CD4-positive, alpha-beta T cell (primary cell): ENCODE measurements at places on chromosomes 2 and 18.

DNA sequence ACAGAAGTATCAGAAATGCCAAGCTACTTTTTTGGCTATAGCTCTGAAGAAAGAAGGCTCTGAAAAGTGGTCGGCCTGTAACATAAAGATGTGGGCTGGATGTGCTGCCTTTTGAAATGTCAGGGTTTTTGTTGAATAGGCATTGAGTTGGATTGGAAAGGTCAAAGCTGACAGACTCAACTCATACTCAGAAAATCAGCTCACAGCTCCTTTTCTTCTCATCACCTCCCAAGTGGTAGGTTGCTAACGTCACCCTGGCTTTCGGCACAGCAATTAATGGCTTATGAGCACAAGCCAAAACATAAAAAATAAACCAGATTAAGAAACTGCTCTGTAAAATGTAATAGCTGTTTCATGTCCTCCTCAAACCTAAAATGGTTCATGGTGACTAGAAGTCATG is 68.3 kb downstream of the KCNF1 start:
- no peak for DNase-seq

DNA sequence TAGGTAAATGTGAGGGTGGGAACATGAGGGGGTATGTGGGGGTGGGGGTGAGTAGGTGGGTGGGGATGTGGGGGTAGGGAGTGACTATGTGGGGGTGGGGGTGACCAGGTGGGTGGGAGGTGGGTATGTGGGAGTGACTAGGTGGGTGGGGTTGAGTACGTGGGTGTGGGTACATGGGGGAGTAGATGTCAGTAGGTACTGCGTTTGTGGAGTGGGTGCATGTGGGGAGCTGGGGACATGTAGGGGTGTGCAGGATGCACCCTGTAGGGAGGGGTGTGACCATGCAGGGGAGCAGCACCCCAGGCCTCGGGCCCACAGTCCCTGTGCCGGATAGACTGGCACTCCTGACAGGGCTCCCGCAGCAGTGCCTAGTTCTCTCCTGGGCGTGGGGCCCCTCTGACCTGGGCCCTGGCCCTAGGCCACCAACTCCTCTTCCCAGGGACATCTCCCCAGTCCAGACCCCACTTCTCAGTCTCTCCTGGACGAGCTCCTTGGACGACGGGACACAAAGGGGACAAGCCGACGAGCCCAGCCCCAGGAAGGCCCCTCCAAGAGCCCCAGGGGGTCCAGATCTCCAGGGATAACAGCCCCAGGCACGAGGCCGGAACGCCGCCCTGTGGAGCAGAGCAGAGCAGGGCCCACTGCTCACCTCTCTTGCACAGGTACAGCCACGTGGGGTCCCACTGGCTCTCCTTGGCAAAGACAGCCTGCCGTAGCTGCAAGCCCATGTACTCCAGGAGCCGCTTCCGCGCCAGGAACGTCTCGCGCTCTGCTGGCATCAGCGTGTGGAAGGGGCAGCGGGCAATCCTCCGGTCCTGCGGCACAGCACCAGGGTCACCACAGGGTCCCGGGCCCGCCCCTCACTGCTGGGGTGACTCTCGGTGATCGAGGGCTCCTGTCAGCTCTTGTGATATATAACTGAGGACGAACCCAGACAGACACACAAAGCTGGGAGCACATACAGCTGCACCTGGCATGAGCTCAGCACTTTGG is 58.2 kb downstream of the ANKMY1 start:
- DNase-seq = no peak

GRCh38 chr2:199364153-199364552 is 93.6 kb downstream of the SATB2 start:
- no peak for DNase-seq

GRCh38 chr2:190625691-190626090 is 23.2 kb upstream of the NAB1 start:
- no peak for DNase-seq

DNA sequence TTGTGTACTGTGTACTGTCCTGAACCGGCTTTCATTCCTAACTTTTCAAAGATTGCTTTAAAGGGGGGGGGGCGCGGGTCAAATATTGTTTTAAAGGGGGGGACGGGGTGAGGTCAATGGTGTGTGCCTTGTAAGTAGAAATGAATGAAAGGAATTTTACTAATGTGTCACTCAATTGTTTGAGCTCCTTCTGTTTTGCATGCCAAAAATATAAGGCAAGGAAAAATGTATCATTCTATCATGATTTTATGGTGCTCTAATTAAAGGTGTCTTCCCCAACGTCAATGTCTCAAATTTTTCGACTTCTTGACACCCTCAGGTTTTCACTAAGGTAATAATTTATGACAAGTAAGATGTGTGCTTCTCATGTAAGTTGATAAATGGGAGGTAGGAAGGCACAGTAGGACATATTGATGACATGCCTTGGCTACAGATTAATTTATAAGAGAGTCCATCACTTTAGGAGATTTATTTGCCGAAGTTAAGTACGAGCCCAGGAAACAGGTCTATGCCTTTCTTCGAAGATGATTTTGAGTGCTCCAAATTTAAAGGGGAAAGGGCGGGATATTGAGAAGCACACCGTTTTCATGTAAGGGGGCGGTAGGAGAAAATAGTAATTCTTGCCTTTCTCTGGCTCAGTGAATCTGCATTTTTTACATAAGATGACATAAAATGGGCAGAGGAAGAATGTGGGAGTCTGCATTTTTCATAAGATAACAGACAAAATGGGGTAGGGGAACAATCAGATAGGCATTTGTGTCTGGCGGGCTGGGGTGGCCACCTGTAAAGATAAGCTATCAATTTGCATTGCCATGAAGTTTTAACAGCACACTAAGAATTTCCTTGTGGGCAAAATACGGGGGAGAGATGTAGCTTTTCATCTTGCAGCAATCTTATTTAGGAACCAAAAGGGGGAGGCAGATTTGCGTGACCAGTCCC is 1.2 kb upstream of the TRAPPC8 start:
- no peak for DNase-seq

GRCh38 chr2:232655392-232655791 is 22.0 kb downstream of the EFHD1 start:
- DNase-seq = no peak

GRCh38 chr2:11314487-11314886 is 29.9 kb downstream of the ROCK2 start:
- DNase-seq = no peak

DNA sequence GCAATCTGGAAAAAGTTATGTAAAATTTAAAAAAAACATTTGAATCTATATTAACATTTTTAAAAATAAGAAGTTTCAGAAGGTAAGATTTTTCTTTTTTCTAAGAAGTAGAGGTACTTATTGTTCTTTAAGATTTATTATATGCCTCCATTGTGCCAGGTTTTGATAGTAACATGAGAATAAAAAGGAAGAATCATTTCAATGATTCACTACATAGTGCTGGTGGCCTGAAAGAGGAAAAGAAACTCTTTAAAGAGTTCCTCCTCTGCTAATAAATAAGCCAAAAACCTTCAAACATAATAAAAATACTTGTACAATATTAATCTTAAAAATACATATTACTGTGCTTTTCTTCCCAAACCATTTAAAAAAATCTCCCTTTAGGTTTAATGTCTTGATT is 69.0 kb downstream of the ANKRD44 start:
- no peak for DNase-seq

GRCh38 chr2:3631161-3631850 is 26.7 kb upstream of the ALLC start:
- DNase-seq = peak; percentile 7

DNA sequence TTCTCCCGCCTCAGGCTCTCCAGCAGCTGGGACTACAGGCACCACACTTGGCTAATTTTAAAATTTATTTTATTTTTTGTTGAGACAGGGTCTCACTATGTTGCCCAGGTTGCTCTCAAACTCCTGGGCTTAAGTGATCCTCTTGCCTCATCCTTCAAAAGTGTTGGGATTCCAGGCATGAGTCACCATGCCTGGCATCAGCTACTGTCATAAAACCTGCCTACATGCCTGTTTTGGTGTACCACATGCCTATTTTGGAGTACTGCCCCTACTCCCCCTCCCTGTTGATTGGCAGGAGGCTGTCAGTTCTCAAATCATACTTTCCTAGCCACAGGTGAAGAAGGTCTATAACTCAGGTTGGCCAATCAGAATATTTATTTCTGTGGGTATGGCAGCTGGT is 64.0 kb downstream of the CHST9 start:
- DNase-seq = no peak

DNA sequence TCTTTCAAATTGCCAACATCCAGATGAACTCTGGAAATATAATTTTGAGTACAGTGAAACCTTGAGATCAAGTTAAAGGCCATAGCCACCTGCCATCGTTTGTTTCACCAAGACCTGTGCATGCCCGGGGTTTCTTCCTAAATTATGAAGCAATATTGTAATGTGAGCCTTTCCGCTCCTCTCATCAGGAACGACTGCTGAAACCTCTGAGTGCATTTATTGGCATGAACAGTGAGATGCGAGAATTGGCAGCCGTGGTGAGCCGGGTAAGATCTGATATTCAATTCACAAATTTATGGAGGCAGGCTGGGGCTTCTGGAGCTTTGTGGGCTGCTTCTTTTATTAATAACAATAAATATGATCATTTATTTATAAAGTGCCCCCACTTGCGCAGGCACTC is 27.7 kb upstream of the ELOA2 start:
- DNase-seq = no peak

GRCh38 chr18:48229552-48229981 is 179.6 kb downstream of the ZBTB7C start:
- DNase-seq = no peak

- DNase-seq = no peak
These were observed 46.5 kb downstream of the RNF144A start for GRCh38 chr2:6963727-6964126.

DNA sequence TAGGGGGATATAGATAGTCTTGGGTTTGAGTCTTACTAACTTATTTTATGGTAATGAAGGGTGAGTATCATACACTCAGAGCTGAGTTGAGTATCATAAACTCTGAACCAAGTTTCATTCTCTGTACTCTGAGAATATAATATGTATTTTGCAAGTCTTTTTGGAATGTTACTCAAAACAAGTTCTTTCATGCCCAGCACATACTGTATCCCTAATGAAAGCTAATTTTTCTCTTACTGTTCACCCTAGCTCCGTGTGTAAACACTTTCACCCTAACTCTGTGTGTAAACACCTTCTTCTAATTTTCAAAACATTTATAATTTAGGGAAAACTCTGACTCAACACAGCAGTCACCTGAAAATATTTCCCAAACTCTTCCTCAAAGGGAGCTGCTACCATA is 29.7 kb upstream of the CHST9 start:
- DNase-seq = no peak

DNA sequence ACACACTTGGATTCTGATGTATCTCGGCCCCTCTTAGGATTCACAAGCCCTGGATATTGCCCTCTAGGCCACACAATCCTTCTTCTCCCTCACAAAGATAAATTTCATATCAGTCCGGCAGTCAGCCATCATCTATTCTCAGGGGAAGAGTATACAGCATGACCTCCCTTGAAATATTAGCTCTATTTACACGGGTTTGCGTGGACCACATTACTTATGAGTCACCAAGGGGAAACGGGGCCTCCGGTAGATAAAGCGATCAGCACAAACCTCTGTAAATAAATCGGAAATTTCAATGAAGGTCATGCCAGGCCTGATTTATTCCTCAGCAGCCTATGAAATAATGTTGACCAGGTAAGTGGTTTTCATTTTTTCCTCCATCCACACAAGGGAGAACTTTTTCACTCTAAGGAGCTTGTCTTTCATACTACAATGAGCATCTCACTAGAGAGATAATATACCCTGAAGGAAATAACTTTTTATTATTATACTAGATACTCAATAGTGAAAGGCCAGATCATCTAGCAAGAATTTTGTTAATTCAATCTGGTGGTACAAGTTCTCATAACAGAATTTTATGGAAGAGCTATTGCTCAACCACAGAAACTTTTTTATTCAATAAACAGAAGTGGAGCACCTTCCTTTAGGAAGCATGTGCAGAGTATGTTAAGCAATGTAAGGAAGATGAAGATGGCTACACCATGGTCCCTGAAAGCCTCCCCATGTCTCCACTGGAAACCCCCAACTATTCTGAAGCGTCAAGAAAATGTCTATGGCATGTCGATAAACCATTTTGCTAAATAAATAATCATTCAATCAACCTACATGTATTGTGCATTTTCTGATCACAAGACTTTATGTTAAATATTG is 125.2 kb upstream of the PIK3C3 start:
- DNase-seq = no peak

DNA sequence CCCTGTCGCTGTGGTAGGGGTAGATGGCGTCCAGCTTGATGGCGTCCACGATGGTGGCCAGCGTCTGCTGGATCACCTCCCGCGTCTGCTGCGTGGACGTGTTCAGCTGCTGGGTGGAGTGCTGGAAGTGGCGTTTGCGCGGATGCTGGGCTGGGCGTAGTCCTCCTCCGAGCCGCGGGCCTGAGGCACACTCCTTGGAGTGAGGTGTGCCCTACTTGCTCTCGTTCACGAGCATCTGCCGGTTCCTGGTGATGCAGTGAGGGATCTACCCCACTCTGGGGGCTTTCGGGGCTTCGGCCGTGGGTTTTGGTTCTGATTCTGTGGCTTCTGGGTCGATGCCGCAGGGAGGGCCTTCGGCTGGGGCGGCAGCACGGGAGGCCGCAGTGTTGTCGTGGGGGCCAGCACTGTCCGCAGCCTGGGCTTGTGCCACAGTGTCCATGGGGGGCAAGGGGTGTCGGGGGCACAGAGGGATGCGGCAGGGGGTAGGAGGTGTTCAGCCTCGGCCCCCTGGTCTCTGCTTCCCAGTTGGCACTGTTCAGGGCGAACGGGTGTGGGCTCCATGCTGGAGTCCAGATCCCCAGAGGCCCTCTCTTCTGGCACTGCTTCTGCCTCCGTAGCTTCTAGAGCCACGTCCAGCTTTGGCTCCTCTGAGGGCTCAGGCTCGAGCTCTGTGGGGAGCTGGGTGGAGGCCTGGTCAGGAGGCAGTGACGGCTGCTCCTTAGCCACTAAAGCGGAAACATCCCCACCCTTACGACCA is 890.6 kb upstream of the LRRTM1 start:
- no peak for DNase-seq

- no peak for DNase-seq
These were observed 50.9 kb downstream of the PKP4 start for GRCh38 chr2:158507679-158508078.

DNA sequence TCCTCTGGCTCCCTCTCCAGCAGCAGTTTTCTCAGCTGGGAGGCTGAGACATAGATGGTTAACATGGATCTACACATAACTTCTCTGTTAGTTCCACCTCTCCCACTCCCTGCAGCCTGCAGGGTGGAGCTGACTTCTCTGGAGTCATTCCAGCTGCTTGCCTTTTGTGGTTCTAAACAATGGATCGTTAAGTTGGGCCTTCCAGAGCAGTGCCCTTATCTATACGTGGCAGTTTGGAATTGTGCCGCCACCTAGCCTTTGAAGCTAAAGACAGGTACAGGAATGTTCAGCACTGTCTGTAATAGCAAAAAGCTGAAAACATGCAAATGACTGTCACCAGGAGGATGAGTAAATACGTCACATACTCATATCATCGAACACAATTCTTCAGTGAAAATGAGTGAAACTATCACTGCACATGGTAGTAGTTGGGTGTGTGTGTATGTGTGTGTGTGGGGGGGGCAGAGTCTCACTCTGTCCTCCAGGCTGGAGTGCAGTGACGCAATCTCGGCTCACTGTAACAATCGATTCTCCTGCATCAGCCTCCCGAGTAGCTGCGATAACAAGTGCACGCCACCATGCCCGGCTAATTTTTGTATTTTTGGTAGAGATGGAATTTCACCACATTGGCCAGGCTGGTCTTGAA is 50.3 kb downstream of the SH2D6 start:
- no peak for DNase-seq

- no peak for DNase-seq
These were observed 37.0 kb downstream of the SMAD7 start for GRCh38 chr18:48913775-48914174.
